ENCODE measurements at places on chromosomes 16 and 17. TPM values are rescaled to one million over a fixed set of nuclear protein-coding genes. Genes with fewer than 3 reads are reported as not detected.
A peak's percentile ranks its signal among the peaks of the same experiment; 100 is the strongest.

NHERF2 gene
- 32.8 TPM for total RNA-seq

TMEM98 gene
- total RNA-seq, result 19.2 TPM

BAIAP3 gene
- total RNA-seq, result 2.5 TPM

FBXW10B gene
- 1.1 TPM for total RNA-seq

NOD2 gene
- not detected for total RNA-seq

KCNH4 gene
- total RNA-seq, result 0.18 TPM

KRT27 gene
- total RNA-seq, result not detected

VPS25 gene
- 57.1 TPM for total RNA-seq

CRHR1 gene
- 0.21 TPM for total RNA-seq

ERN2 gene
- 4.2 TPM for total RNA-seq

CCL14 gene
- 0.39 TPM for total RNA-seq

TEX19 gene
- total RNA-seq, result 0.14 TPM

PRAC1 gene
- total RNA-seq, result not detected

ALOX15B gene
- 0.69 TPM for total RNA-seq

KLHL10 gene
- total RNA-seq, result 0.27 TPM

SDR42E1 gene
- total RNA-seq, result 0.11 TPM

CSH2 gene
- not detected for total RNA-seq

USB1 gene
- 16.8 TPM for total RNA-seq

DNA sequence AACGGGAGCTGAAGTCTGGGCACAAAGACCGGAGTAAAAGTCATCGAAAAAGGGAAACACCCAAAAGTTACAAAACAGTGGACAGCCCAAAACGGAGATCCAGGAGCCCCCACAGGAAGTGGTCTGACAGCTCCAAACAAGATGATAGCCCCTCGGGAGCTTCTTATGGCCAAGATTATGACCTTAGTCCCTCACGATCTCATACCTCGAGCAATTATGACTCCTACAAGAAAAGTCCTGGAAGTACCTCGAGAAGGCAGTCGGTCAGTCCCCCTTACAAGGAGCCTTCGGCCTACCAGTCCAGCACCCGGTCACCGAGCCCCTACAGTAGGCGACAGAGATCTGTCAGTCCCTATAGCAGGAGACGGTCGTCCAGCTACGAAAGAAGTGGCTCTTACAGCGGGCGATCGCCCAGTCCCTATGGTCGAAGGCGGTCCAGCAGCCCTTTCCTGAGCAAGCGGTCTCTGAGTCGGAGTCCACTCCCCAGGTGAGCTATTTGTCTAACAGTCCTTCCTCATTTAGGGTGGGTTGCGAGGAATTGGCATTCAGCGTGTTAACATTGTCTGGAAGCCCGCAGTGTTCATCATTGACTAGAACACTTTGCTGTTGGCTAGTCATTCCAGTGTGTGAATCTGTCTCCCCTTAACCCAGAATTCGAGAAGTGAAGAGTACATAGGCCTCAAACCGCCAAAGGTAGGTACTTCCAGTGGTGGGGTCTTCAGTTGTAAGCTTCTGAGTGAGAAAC, 1.5 kb downstream of the CDK12 start:
- no peak for ATAC-seq

GRCh38 chr17:77200711-77201110, 59.9 kb downstream of the SEC14L1 start:
- no peak for ATAC-seq

DNA sequence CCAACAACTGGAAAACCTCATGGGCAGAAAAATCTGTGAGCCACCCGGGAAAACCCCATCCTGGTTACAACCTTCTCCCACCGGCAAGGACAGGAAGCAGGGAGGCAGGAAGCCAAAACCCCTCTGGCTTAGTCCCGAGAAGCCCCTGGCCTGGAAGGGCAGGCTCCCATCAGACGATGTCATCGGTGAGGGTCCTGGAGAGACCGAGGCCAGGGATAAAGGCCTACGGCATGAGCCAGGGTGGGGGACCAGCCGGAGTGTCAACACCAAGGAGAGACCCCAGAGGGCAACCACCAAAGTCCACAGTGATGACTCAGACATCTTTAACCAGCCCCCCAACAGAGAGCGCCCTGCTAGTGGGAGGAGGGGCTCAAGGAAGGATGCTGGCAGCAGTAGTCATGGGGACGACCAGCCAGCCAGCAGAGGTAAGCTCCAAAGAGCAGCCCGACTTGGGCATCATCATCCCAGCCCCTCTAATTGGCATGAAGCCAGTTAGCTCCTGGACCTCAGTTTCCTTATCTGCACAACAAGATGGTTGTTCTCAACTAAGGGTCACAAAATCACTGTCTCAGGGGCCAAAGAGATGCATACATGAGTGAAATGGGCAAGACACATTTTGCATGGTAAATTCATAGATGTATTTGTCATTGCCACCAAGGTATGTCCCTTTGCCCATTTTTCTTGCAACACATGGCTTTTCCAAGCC, 190.7 kb downstream of the KATNIP start:
- no peak for ATAC-seq

- ATAC-seq, result peak; percentile 76
Observed at GRCh38 chr16:77833921-77834634, 45.7 kb downstream of the VAT1L start.

- ATAC-seq, result peak; percentile 15
Observed at GRCh38 chr16:70476272-70477020, 22.1 kb downstream of the FCSK start.

- no peak for ATAC-seq
Observed at GRCh38 chr17:65270499-65271253, 133.5 kb downstream of the RGS9 start.

- ATAC-seq, result no peak
Observed at GRCh38 chr17:7218166-7218565, 1.5 kb downstream of the DLG4 start.

DNA sequence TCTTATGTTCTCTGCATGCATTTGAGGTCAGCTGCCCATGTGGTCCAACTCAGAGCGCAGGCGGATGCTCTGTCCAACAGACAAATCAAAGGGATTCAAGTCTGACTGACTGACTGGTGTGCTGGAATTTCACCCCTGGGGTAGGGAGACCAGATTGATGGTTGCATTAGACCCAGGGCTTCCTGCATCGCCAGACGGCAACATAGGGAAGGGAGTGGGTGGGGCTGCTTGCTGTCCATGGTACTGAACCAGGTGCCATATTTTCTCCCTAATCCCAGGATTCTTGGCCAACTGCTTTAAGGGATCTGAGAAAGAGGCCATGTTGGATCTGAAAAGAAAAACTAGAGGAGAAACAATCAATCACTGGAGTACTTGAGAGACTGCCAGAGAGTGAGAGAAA, 332.0 kb downstream of the XYLT1 start:
- no peak for ATAC-seq

- ATAC-seq, result no peak
Observed at GRCh38 chr17:44844390-44844830, 3.3 kb upstream of the HIGD1B start.

- peak; percentile 42 for ATAC-seq
Observed at GRCh38 chr17:44352828-44353671, 7.9 kb downstream of the GRN start.

DNA sequence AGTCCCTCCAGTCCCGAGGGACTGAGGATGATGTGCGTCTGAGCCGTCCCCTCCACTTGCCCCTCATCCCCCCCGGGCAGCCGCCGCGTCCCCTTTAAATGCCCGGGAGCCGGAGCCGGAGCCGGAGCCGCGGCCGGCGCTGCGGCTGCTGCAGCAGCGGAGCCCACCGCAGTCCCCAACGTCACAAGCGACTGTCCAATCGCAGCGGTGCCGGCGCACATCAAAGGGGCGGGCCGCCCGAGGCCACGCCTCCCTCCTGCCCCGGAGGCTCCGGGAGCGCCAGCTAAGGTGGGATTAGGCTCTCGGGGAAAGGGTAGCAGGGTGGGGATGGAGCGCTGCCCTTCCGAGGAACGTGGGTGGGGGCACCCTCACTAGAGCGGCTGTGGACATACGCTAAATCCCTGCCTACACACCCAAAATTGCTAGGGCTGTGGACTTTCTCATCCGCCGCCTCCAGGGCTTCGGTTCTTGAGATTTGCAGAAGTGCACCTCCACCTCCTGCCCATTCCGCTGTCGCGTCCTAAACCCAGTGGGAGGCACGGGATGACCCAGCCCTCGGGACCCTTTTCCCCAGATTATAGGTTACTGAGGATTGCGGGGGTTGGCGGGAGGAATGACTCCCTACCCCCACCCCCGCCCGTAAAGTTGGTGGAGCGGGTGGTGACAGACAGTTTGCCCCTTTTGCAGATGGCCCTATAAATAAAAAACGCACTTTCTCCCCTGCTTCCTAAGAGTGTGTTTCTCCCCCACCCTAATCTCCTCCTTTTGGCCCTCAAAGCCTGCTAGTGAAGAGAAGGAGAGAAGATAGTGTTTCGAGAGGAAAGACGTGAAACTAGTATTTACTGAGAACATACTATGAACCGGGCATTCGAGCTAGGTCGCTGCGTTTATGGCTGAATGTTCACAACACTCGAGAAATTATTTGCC, at the start of gene PHOSPHO1:
TSS of gene PHOSPHO1 (minus strand) at position 152 of the 927 bp plus-strand sequence. CDS start 4,096 bp downstream, outside the sequence.
- ATAC-seq, result peak; percentile 96

GRCh38 chr16:30356401-30357084, 1.4 kb upstream of the CD2BP2 start:
- no peak for ATAC-seq

- ATAC-seq, result no peak
Observed at GRCh38 chr17:70165383-70165782, 3.9 kb upstream of the KCNJ2 start.

GRCh38 chr17:57102122-57102521, 17.1 kb downstream of the AKAP1 start:
- ATAC-seq, result no peak

DNA sequence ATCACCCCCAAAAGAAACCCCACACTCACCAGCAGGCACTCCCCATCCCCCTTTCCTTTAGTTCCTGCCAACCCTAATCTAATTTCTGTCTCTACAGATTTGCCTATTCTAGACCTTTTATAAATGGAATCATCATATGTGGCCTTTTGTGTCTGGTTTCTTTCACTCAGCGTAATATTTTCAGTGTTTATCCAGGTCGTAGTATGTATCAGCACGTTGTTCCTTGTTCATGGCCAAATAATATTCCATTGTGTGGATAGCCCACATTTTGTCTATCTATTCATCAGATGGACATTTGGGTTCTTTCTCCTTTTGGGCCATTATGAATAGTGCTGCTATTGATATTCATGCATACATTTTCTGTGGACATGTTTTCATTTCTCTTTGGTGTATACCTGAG, 73.6 kb downstream of the OR1D5 start:
- no peak for ATAC-seq

DNA sequence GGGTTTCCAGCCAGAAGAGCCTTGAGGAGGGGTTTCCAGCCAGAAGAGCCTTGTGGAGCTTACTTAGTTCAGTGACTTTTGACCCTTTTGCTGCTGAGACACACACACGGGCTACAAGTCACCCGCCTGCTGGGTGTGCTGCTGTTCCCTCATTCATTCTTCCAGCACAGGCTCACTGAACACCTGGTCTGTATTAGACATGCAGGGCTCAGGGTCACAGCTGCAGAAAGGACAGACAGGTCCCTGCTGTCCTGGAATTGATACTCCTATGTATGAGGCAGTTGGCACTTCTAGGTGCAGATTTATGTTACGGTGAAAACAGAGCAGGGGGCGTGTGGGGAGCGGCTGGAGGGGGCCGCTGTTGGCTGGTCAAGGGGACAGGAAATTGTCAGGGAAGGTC, 6.8 kb downstream of the CACNG4 start:
- no peak for ATAC-seq
